ENCODE measurements at places on chromosomes 4 and X. TPM values are rescaled to one million over a fixed set of nuclear protein-coding genes. Genes with fewer than 3 reads are reported as not detected.

Gene ANK2
- total RNA-seq: 0.58 TPM

Gene SMIM10
- total RNA-seq: 0.17 TPM

Gene SPATA4
- not detected for total RNA-seq

Gene SEPSECS
- total RNA-seq: 2.5 TPM

Gene HOPX
- total RNA-seq: not detected

Gene ETDA
- not detected for total RNA-seq

Gene ADH1B
- total RNA-seq: not detected

Gene CA5B
- total RNA-seq: 2.6 TPM

Gene FGF5
- total RNA-seq: 0.34 TPM

Gene GLRA3
- not detected for total RNA-seq

Gene UGT2B11
- 0.11 TPM for total RNA-seq

Gene ACSL4
- total RNA-seq: 25.7 TPM

Gene PNPLA4
- 15.6 TPM for total RNA-seq

Gene FABP2
- total RNA-seq: not detected

Gene PHOX2B
- not detected for total RNA-seq

Gene CTAG2
- not detected for total RNA-seq

Gene TEX13D
- total RNA-seq: not detected

Gene RIBC1
- total RNA-seq: 0.94 TPM

Gene PFKFB1
- 0.10 TPM for total RNA-seq

Gene OTUD6A
- not detected for total RNA-seq

Gene MAGEA2B
- not detected for total RNA-seq

Gene N4BP2
- 2.5 TPM for total RNA-seq

Gene CCDC158
- not detected for total RNA-seq

Gene HPGD
- 50.0 TPM for total RNA-seq

Gene PF4V1
- not detected for total RNA-seq

Gene CITED1
- total RNA-seq: 1.3 TPM

Gene COX7B2
- total RNA-seq: not detected

Gene MAGEB1
- not detected for total RNA-seq

Gene GAGE12E
- not detected for total RNA-seq

Gene TMSB15A
- not detected for total RNA-seq

Gene GIMD1
- not detected for total RNA-seq

Gene PNMA5
- total RNA-seq: not detected

Gene HCFC1
- 42.2 TPM for total RNA-seq

Gene STPG2
- not detected for total RNA-seq

Gene PRR32
- not detected for total RNA-seq

Gene RIPPLY1
- total RNA-seq: not detected

Gene CLTRN
- total RNA-seq: 0.75 TPM

Gene HPSE
- 1.2 TPM for total RNA-seq

Gene SMIM43
- 0.20 TPM for total RNA-seq

Gene RAB39B
- total RNA-seq: 0.63 TPM

Gene FRG2
- 0.09 TPM for total RNA-seq

Gene FHIP1A
- 0.17 TPM for total RNA-seq

Gene SCML2
- 7.2 TPM for total RNA-seq
